CD4-positive, alpha-beta T cell (primary cell): ENCODE measurements at places on chromosomes 3 and 15. TPM values are rescaled to one million over a fixed set of nuclear protein-coding genes. Genes with fewer than 3 reads are reported as not detected.
A peak's percentile ranks its signal among the peaks of the same experiment; 100 is the strongest.

TM4SF18 gene
- not detected for total RNA-seq

TIPARP gene
- total RNA-seq: 166 TPM

SI gene
- total RNA-seq: not detected

CHRFAM7A gene
- not detected for total RNA-seq

MYZAP gene
- 1.1 TPM for total RNA-seq

FBXO40 gene
- not detected for total RNA-seq

SLC22A13 gene
- total RNA-seq: 0.19 TPM

MAGEF1 gene
- 5.8 TPM for total RNA-seq

EXD1 gene
- total RNA-seq: not detected

NME9 gene
- not detected for total RNA-seq

GRAMD1C gene
- total RNA-seq: 0.22 TPM

MED12L gene
- 0.39 TPM for total RNA-seq

ARGFX gene
- not detected for total RNA-seq

DNA sequence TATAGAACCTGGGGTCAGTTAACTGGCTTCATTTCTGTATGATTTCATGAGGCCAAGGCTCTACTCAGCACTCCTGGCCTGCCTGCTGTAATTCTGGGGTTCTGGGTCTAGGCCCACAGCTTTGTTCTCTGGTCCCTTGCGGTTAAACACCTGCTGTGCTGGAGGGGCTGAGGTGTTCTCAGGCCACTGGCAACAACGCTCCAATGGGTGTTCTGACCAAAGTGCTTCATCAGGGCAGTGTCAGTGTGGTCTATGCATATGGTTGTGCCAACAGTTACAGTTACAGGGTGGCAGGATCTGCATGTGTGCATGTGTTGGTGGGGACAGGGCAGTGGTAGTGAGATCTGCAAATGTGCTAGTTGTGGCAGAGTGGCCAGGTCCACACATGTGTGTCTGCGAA, 64.1 kb upstream of the GMNC start:
- no peak overlapping the region for H3K4me3 ChIP-seq
- H3K4me1 ChIP-seq: no peaks in the 10 kb centered on the region
- H3K36me3 ChIP-seq: no peaks in the 10 kb centered on the region
- no peaks in the 10 kb centered on the region for H3K27me3 ChIP-seq
- no peak overlapping the region for H3K27ac ChIP-seq
- no peak for DNase-seq

GRCh38 chr3:123803521-123803920, 80.6 kb downstream of the MYLK start:
- H3K27ac ChIP-seq: no peak overlapping the region
- no peak overlapping the region for H3K4me3 ChIP-seq
- peaks cover 3% of the 10 kb centered on the region for H3K27me3 ChIP-seq
- H3K4me1 ChIP-seq: no peaks in the 10 kb centered on the region
- H3K36me3 ChIP-seq: no peaks in the 10 kb centered on the region

DNA sequence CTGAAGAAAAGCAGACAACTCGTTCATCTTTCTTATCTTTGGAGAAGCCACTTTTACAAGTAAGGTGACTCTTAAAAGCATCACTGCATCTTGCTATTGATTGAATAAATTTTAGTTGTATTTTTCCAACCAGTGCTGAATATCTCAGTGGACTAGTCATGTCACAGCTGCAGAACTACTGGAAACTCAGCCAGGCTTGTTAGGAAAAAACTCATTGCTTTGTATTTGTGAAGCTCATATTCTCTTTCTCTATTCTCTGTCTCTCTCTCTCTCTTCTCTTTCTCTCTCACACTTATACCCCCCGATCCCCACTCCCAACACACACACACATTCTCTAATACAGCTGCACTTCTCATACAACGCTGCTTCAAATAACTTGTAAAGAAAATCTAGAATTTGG, 104.3 kb downstream of the WDR76 start:
- no peak overlapping the region for H3K4me3 ChIP-seq
- H3K27ac ChIP-seq: no peak overlapping the region
- no peak for DNase-seq
- no peaks in the 10 kb centered on the region for H3K4me1 ChIP-seq

DNA sequence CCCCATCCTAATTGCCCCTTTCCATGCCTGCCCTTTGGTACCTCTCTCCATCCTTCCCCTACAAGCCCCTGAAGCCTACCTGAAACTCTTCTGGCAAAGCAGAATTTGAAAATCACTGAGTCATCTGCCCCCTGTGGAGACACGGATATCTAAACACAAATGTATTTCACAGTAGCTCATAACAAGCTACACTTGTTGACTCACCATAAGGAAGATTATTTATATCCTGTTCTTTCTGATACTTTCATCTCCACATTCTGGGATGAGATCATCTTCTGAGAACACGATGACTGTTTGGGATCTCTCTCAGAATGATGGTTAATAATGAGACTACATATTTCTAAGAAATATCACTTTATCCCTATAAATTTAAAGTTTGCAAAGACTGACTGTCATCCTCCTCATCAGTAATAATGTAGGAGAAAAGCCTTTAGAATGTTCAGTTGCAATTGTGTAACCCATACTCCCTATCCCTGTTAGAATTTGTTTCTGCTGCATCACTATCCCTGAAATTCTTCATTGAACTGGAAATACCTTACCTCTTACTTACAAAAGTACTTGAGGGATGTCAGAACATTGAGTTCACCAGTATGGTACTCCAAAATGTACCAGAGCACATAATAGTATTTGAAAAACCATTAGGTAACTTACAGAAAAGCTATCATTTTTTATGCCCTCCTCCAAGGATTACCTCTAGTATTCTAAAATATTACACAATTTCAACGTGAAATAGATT, 116.1 kb upstream of the IL12A start:
- no peaks in the 10 kb centered on the region for H3K36me3 ChIP-seq
- no peak overlapping the region for H3K4me3 ChIP-seq
- H3K4me1 ChIP-seq: no peaks in the 10 kb centered on the region

DNA sequence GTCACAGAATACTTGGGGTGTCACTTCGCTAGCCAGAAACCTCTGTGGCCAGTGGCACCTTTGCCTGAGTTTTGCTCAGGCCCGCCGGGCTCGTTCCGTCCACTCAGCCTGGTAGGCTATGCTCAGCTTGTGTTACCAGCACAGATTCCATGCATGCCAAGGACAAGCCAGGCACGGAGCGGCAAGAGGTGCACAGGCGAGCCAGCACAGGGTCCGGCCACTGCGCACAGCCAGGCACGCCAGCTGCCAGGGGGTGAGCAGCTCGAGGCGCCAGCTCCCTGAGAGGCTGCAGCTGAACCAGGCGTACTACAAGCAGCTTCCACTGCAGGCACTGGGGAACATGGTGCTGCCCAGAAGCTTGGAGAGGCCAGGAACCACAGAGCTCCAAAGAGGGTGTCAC, 14.7 kb downstream of the PCYT1A start:
- peaks cover 26% of the 10 kb centered on the region for H3K36me3 ChIP-seq
- no peak overlapping the region for H3K4me3 ChIP-seq
- no peak for DNase-seq
- H3K27ac ChIP-seq: peak overlapping the region; percentile 76
- peaks cover 27% of the 10 kb centered on the region for H3K4me1 ChIP-seq

DNA sequence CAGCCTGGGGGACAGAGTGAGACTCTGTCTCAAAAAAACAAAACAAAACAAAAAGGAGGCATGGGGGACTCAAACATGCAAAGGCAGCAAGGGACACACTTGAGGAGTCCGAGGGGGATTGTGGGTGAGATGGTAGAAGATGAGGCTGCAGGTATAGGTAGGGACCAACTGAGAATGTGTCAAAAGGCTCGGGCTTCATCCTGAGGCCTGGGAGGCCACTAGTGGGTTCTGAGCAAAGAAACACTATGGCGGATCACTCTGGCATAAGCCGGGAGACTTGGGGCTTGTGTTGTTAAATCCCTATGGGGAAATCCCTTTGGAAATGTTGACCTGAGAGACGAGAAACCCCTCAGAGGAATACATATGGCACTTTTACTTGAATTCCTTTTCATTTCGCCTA, 21.2 kb downstream of the ZNF710 start:
- no peak overlapping the region for H3K4me3 ChIP-seq
- H3K36me3 ChIP-seq: peaks cover 5% of the 10 kb centered on the region
- H3K27me3 ChIP-seq: no peaks in the 10 kb centered on the region
- no peak for DNase-seq
- H3K4me1 ChIP-seq: peaks cover 17% of the 10 kb centered on the region
- H3K27ac ChIP-seq: no peak overlapping the region

DNA sequence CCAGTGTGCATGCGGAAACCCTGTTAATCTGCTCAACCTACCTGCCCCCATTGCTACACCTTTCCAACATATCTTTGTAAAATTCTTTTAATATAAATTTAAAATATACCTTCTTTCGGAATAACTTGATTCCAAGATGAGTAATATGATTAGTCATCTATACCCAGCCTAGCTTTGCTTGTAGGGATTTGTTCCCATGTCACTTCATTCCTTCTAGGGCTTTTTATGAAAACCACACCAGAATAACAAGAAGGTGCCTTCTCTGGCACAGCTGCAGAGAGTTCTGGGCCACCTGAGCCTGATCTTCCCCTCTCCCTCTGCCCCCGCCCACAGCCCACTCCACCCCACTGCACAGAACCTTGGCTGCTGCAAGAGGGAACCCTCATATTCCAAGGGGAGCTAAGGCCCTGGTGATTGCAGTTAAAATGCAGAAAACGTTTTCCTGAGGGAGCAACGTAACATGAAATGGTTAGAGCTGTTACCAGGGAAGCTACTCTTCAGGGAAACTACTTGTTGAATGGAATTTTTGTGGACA, 38.6 kb upstream of the HACD2 start:
- no peak overlapping the region for H3K27ac ChIP-seq
- H3K4me1 ChIP-seq: no peaks in the 10 kb centered on the region
- DNase-seq: no peak
- H3K27me3 ChIP-seq: peaks cover 5% of the 10 kb centered on the region
- no peaks in the 10 kb centered on the region for H3K36me3 ChIP-seq

GRCh38 chr15:33145447-33145846, 49.1 kb downstream of the FMN1 start:
- peaks cover 6% of the 10 kb centered on the region for H3K4me1 ChIP-seq
- H3K36me3 ChIP-seq: no peaks in the 10 kb centered on the region
- no peak overlapping the region for H3K4me3 ChIP-seq
- DNase-seq: no peak
- H3K27me3 ChIP-seq: no peaks in the 10 kb centered on the region
- no peak overlapping the region for H3K27ac ChIP-seq

- H3K4me1 ChIP-seq: no peaks in the 10 kb centered on the region
- H3K27ac ChIP-seq: no peak overlapping the region
- H3K27me3 ChIP-seq: no peaks in the 10 kb centered on the region
- no peaks in the 10 kb centered on the region for H3K36me3 ChIP-seq
- DNase-seq: no peak
- H3K4me3 ChIP-seq: no peak overlapping the region
These were observed 5.3 kb downstream of the P2RY12 start for GRCh38 chr3:151379083-151379734.

GRCh38 chr15:64209680-64210334, 47.0 kb upstream of the PPIB start:
- H3K36me3 ChIP-seq: peaks cover 37% of the 10 kb centered on the region
- no peaks in the 10 kb centered on the region for H3K27me3 ChIP-seq
- H3K27ac ChIP-seq: no peak overlapping the region
- DNase-seq: no peak

DNA sequence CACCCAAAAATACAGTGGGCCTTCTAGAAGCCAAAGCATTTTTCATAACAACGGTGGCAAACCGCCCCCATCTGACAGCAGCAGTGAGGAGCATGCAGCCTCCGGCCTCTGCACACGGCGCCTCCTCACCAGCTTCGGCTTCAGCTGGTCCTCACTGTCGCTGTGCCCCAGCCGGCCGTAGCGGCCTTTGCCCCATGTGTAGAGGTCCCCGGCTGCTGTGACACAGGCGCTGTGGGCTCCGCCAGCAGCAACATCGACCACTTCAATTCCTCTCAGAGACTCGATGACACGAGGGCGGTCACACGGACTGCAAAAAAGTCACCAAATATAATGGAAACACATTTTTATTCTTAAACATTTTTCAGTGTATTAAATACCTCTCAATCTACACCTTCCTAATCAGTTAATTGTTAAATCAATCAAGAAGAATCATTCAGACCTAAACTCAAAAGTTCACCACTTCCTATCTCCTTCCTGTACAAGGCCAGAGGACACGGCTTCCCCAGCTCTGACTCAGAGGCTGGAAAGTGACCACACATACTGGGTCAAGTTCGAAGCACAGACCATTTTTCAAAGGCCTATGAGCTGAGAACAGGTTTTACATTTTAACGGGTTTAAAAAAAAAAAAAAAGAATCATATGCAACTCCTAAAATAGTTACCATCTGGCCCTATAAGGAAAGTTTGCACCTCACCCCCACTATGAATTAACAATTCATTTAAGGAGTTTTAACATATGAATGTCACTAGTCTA, 33.6 kb upstream of the OCA2 start:
- H3K4me1 ChIP-seq: peaks cover 80% of the 10 kb centered on the region
- H3K4me3 ChIP-seq: no peak overlapping the region
- H3K27me3 ChIP-seq: no peaks in the 10 kb centered on the region
- peaks cover 43% of the 10 kb centered on the region for H3K36me3 ChIP-seq
- DNase-seq: no peak

- H3K36me3 ChIP-seq: no peaks in the 10 kb centered on the region
- no peak for DNase-seq
- H3K27ac ChIP-seq: no peak overlapping the region
These were observed 184.7 kb downstream of the TJP1 start for GRCh38 chr15:29637555-29637954.

DNA sequence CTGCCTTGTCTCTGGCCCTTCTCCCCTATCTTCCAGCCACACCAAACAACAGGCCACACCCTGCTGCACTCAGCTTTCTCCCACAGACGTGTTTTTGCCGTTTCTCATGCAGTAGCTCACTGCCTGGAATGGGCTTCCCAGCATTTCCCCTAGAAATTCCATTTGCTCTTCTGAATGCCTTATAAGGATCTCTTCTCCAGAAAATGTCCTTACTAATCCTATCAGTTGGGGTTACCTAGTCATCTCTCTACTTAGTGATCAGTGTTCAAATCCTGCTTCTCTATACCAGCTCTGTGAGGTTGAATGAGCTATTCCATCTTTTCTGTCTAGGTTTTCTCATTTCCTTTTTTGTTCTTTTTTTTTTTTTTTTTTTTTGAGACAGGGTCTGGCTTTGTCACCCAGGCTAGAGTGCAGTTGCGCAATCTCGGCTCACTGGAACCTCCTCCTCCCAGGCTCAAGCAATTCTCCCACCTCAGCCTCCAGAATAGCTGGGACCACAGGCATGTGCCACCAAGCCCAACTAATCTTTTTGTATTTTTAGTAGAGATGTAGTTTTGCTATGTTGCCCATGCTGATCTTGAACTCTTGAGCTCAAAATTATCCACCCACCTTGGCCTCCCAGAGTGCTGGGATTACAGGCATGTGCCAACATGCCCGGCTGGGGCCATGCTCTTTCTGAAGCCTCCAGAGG, 98.2 kb upstream of the CHD2 start:
- no peaks in the 10 kb centered on the region for H3K27me3 ChIP-seq
- no peak for DNase-seq
- H3K36me3 ChIP-seq: no peaks in the 10 kb centered on the region
- H3K27ac ChIP-seq: no peak overlapping the region
- peaks cover 19% of the 10 kb centered on the region for H3K4me1 ChIP-seq
- no peak overlapping the region for H3K4me3 ChIP-seq

- H3K4me3 ChIP-seq: peak overlapping the region; percentile 47
- H3K4me1 ChIP-seq: peaks cover 100% of the 10 kb centered on the region
- peaks cover 61% of the 10 kb centered on the region for H3K36me3 ChIP-seq
- H3K27ac ChIP-seq: peak overlapping the region; percentile 89
These were observed 10.0 kb downstream of the GNAI2 start for GRCh38 chr3:50245831-50246516.

GRCh38 chr3:23966328-23966727, 21.2 kb downstream of the NR1D2 start:
- no peak for DNase-seq
- H3K4me1 ChIP-seq: no peaks in the 10 kb centered on the region
- no peaks in the 10 kb centered on the region for H3K27me3 ChIP-seq
- no peak overlapping the region for H3K27ac ChIP-seq
